ENCODE measurements at places on chromosomes 7 and 10. TPM values are rescaled to one million over a fixed set of nuclear protein-coding genes. Genes with fewer than 3 reads are reported as not detected.

The TLX1 gene
- total RNA-seq, result 0.13 TPM

The LIPM gene
- total RNA-seq, result not detected

The CLDN3 gene
- 16.8 TPM for total RNA-seq

DNA sequence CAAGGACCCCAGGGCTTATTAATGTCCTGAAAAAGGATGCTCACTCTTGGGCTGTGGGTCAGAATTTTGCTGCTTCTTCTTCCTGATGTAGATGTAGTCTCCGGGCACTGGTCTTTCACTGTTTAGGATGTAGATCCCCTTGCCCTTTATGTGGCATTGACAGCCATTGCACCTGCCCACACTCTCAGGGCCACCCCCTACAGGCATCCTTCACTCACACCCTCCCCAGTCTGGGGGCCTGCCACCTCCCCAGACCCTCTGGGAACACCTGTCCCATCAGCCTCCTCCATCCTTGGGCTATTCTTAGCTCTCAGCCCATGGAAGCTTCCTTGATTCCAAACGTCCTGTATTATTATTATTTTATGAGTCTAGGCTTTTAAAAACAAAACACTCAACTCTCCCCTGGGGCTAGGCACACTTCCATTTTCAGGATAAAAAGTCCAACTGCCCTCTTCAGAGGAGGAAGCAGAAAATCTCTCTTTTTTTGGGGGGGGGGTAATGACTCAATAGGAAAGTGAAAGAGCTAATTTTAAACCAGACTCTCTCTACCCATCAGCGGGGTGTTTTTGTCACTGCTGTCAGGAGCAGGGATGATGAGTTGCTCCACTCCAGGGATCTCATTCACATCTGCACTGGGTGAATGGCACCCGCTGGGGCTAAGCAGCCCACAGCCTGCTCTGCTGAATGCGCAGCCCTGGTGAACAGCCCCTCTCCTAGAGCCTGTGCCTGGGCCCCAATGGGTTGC is 11.5 kb upstream of the KLRG2 start:
- DNase-seq, result no peak

- DNase-seq, result no peak
These were observed 14.6 kb upstream of the GPER1 start for GRCh38 chr7:1073142-1073977.

- DNase-seq, result no peak
These were observed 90.2 kb downstream of the DLG5 start for GRCh38 chr10:77836299-77836820.

The NPM3 gene
- total RNA-seq, result 109 TPM

The NPY4R2 gene
- total RNA-seq, result 0.64 TPM

Measured in Panc1 (cell line).